ENCODE measurements at places on chromosomes 11 and 22.

DNA sequence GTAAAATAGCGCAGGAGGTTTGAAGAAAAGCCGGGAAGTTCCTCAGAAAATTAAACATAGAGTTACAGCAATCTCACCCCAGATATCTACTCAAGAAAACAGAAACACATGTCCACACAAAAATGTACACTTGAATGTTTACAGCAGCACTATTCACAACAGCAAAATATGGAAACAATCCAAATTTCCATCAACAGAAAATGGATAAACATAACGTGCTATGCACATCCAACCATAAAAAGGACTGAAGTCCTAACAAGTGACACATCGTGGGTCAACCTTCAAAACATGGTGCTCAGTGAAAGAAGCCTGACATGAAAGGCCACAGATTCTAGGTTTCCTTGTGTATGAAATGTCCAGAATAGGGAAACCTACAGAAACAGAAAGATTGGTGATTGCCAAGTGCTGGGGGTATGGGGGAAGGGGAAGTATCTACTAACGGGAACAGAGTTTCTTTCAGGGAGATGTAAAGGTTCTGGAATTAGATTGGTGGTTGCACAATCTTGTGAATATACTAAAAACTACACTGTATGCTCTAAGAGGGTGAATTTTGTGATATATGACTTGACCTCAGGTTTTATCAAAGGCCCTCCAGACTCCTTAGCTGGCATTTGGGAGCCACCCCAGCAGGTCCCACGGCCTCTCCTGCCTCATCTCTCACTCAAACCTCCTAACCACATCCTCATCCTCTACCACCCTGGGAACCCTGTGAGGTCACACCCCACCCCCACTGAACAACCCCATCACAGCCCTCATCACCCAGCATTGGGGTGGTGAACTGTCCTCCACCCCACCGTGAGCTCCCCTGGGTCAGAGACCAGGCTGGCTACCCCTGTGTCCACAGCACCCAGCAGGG, 69.2 kb upstream of the PRR5 start:
- no peak for DNase-seq

- DNase-seq = no peak
Measured at GRCh38 chr22:35465109-35465701, 65.3 kb downstream of the MCM5 start.

- no peak for DNase-seq
Measured at GRCh38 chr11:47533690-47534151, 19.2 kb downstream of the CELF1 start.

GRCh38 chr22:32076761-32077084, 33.7 kb downstream of the SLC5A1 start:
- DNase-seq = no peak

DNA sequence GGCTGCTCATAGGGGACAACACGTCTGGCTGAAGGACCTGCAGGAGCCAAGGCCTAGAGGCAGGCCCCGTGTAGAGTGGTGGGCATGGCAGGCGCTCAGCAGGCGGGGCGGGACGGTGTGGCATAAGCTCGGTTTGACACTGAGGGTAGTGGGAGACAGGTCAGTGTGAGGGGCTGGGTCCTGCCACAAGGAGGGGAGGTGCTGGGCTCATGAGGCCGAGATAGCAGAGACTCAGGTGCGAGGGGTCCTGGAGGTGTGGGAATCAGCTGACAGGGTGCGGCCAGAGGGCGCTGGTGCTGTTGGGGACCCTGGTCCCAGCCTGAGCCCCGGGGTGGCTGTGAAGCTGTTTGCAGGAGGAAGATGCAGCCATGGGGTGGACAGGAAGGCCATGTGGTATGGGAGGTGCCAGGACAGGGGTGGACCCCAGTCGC, 6.7 kb downstream of the SLC22A12 start:
- DNase-seq = no peak

- DNase-seq = no peak
Measured at GRCh38 chr22:31036671-31037550, 44.2 kb upstream of the SMTN start.

DNA sequence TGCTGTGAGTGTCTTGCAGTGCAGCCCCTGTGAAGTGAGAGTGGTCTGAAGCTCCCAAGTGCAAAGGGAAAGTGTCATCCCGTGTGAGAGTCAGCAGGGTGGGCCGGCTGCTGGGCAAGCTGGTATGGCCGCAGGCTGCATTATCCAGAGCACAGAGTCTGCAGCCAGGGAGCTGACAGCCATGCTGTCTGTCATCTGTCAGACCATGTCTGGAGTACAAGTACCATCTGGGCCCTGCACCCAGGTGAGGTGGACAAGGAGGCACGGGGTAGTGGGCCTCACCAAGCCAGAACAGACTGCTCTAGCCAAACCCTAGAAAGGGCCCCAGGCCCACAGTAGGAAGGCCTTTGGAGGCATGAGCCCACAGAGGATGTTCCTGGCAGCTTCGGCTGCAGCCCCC, 20.2 kb downstream of the LMO1 start:
- no peak for DNase-seq

- no peak for DNase-seq
Measured at GRCh38 chr11:79201677-79202347, 239.0 kb downstream of the TENM4 start.

GRCh38 chr22:27596133-27596870, 205.3 kb downstream of the MN1 start:
- no peak for DNase-seq

GRCh38 chr11:35344681-35345574, 74.4 kb downstream of the SLC1A2 start:
- peak; percentile 31 for DNase-seq

DNA sequence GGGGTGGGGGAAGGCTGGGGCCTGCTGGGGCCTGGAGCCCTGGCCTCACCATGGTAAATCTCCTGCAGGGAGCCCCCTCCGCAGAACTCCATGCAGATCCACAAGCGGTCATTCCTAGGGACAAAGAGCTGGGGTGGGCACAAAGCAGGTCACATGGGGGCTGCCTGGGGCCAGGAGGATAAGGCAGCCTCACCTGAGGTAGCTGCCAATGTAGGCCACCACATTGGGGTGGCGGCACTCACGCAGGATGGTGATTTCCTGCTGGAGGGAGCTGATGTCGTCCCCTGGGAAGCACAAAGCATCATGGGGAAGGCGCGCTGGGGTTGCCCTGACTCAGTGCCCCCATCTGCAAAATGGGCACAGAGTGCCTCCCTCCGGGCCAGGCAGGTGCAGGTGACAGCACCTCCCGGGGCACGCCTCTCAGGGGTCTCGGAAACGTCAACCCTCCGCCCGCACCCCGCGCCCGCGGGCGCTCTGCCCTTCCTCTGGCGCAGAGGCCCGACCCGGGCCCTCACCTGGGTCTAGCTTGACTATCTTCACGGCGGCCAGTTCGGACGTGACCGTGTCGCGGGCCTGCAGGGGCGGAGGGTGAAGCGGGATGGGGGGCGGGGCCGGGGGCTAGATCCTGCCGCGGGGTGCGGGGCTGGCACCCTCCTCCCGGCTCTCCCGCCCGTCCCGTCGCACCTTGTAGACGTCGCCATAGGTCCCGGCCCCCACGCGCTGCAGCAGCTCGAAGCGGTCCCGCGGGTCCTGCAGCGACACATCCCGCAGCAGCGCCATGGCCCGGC, 450 bp downstream of the MAP4K2 start:
- peak; percentile 53 for DNase-seq

- no peak for DNase-seq
Measured at GRCh38 chr22:30245985-30246813, at the start of gene LIF. Gene LIF (minus strand): TSS chr22:30246759. CDS start chr22:30246695, 64 bp downstream.

- DNase-seq = peak; percentile 70
Measured at GRCh38 chr22:23281406-23282088, 101.2 kb downstream of the BCR start.

DNA sequence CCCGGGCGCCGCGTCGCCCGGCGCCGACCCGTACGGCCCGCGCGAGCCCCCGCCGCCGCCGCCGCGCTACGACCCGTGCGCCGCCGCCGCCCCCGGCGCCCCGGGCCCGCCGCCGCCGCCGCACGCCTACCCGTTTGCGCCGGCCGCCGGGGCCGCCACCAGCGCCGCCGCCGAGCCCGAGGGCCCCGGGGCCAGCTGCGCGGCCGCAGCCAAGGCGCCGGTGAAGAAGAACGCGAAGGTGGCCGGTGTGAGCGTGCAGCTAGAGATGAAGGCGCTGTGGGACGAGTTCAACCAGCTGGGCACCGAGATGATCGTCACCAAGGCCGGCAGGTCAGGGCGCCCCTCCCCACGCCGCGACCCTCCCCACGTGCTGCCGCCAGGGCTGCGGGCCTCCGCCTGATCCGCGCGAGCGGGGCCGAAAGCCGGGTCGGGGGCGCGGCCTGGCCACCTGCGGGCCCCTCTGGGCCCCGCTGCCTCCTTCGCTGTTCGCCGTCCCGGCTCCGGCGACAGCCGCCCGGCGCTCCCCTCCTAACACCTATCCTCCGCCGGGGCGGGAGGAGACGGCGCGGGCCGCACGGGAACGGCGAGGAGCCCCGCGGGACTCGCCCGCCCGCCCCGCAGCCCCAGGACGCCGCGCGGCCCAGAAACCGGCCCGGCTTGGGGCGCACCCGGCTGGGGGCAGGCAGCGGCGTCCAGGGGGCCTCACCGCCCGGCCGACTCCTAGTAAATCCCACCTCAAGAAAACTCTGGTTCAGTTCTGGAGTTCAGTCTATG, 560 bp downstream of the TBX1 start:
- no peak for DNase-seq

GRCh38 chr11:70493891-70494290, 95.6 kb downstream of the CTTN start:
- no peak for DNase-seq

- no peak for DNase-seq
Measured at GRCh38 chr22:31584804-31585160, 77.2 kb downstream of the PISD start.

- DNase-seq = no peak
Measured at GRCh38 chr11:64987998-64988854, 8.5 kb downstream of the BATF2 start.

- no peak for DNase-seq
Measured at GRCh38 chr11:14956111-14956510, 16.0 kb downstream of the CALCA start.

GRCh38 chr22:19510919-19511341, 13.3 kb downstream of the CLDN5 start:
- no peak for DNase-seq

GRCh38 chr11:124174001-124174583, 9.1 kb upstream of the OR10D3 start:
- DNase-seq = no peak

DNA sequence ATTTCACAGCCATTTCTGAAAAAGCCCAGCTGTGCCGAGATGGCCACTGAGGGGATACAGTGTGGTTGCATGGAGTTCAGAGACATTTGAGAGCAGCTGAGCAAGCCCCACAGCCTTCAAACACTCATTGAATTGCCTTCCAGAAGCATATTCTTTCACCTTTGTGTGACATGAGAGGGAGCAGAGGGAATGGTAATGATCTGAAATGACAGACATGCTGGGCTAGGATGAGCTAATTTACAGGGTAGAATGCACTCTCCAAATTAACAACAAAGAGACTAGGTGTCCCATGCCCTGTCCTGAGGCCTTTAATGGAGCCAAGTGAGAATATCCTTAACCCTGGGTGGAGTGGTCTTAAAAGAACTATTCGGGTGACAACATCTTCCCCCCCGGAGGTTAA, 585.4 kb downstream of the NELL1 start:
- no peak for DNase-seq

DNA sequence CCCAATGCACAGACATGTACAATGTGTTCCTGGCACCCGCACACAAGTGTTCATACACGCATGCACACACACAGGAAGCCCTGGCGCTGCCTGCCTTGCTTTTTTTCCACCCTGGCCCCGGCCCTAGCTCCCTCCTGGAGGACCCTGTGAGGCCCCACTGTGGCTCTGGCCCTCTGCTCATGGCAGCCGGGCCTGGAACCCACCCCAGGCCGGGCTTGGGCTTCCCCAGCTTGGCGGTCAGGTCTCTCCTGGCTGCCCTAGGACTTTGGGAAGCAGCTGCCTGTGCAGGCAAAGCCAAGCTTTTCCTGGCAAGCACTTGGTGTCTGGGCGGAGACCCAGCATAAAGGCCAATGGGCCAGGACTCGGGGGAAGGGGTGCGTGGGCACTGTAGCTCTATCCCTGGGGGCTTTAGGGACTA, 30.5 kb downstream of the CD82 start:
- DNase-seq = no peak

GRCh38 chr22:37940698-37941376, 12.6 kb downstream of the C22orf23 start:
- no peak for DNase-seq

- no peak for DNase-seq
Measured at GRCh38 chr11:99098258-99098657, 77.5 kb downstream of the CNTN5 start.

DNA sequence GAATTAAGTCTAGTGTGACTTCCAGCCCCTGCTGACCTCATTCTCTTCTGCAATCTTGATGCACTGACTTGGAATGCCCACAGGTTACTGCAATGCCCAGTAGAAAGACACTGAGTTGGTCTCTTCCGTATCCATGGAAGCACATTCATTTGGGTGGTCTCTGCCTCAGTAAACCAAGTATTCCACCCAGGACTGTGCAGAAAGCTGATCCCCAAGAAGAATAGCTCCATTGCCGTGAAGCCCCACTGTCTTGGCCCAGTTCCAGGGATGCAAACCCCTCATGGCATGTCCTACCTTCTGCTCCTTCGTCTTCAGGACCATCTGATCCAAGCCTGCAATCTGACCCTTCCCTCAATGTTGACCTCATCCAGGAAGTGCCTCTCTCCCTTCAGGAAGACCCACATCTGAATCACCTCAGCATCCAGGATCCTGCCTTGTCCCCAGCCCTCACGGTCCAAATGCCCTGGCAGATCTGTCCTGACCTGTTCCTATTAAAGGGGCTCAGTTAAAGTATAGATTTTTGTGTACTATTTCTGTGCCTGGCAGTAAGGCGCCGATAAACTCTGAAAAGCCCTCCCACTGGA, 425.8 kb downstream of the SOX6 start:
- DNase-seq = no peak

- DNase-seq = no peak
Measured at GRCh38 chr11:43135966-43136534, 175.7 kb upstream of the API5 start.
